ENCODE measurements at places on chromosomes 7 and 10.

DNA sequence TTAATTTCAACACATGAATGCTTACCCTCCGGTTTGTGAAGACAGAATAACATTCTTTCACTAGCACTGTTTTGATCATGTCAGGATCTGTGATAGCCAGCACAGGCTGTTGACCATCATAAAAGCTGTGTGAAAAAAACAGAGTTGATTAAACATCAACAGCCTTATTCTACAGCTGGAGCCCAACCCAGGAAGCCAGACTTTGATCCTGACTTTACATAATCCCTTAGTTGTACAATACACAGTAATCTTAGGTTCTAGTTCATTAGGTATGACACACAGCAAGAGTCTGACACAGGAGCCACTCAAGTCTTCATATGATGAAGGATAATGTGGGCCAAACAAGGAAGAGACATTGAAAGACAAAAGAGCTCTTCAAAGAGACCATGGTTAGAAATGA, 11.4 kb downstream of the CYP3A4 start:
- no peak for DNase-seq

DNA sequence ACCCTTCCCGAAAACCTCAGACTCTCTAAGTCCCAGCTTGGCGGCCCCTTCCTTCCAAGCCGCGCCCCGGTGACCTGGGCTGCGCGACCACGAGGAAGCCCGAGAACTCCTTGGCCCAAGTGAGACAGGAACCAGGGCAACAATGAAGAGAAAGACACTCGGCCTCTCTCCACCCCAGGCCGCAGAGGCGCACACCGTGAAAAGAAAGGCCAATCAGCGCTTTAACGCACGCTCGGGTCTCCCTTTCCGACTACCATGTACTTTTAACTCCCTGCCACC, 166.4 kb upstream of the PPP1R3A start:
- DNase-seq: no peak

DNA sequence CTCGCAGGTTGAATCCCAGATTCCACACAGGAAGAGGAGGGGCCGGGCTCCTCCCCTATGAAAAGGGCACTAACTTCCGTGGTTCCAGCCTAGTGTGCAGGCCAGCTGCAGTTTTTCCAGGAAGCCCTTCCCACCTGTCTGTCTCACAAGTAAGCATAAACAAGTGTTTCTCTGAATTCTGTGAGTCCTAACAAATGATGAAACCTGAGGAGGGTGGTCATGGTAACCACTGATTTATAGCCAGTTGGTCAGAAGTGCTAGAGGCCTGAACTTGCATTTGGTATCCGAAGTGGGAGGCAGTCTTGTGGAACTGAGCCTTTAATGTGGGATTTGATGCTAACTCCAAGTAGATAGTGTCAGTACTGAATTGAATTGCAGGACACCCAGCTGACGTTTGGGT, 54.7 kb upstream of the STEAP4 start:
- no peak for DNase-seq

DNA sequence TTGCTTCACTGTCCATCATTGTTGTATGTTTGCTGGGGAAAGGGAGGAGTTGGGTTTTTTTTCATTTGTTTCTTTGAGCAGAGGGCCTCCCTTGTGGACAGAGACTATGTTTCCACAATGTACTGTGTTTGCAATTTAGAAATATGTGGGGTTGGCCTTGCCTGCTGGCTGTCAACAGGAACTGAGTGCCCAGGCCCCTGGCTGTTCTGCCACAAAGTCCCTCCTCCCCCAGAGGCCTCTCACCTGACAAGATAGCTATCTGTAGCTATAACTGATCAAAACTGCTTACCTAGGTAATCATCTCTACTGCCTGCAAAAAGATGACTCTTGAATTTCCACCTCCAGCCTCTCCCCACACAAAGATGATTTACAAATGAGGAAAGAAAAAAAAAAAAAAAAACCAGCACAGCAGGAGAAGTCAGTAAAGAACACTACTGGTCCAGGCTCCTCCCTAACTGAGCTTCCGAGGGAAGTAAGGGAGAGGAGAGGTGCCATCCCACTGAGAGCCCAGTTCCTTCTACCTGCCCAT, 121.8 kb downstream of the SGMS1 start:
- DNase-seq: no peak

DNA sequence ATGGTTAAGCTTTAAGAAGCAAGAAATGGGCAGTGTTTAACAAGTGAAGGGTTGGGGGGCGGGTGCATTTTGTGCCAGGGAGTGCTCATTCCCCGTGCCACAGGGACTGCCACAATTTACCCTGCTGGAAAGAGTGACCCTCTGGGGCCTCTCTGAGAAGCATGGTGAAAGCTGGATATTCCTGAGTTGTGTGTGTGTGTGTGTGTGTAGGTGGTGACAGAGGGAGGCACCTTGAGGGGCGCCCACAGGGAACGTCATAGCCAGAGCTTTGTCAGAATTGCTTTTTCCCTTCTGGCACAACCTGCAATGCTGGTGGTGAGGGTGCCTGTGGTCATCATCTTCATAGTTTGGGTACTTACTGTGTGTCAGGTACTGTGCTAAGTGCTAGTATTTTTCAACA, 2.5 kb upstream of the WDR86 start:
- no peak for DNase-seq

GRCh38 chr7:29794959-29795629, 11.2 kb upstream of the WIPF3 start:
- no peak for DNase-seq

- DNase-seq: no peak
These were observed 87.5 kb downstream of the ANKRD7 start for GRCh38 chr7:118312051-118312450.

DNA sequence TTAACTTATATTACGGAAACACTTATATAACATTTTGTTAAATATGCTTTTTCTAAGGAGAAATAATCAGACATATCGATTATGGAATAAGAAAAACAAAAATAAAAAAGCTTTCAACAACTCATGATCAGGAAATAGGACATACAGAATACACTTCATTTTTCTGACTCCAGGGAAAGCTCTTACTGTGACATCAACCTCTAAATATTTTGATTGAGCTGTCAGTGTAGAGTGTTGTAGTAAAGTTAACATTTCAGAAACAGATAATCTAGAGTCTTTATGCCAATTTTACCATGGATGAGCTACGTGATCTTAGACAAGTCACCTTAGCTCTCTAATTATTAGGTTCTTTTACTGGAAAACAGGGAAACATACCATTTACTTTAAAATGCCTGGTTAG, 218.9 kb upstream of the SORCS1 start:
- no peak for DNase-seq

DNA sequence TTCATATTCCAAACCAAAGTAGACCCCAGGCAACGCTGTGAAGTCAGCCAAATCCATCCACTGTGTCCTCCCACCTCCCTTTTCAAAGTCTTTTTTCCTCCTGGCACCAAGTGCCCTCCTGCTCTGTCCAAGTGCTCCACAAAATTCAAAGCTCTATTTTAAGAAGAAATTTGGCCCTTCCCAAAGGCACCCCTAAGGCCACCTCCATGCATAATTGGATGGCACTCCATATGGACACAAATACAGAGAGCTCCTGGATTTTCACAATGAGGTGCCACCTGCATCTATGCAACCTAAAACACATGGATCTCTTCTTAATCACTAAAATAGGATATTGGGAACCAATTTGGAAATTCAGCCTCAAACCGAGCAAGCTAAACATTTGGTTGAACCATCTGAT, 121.6 kb downstream of the RELN start:
- no peak for DNase-seq

- no peak for DNase-seq
These were observed 65.7 kb upstream of the HABP2 start for GRCh38 chr10:113487154-113487553.

- no peak for DNase-seq
These were observed 72.1 kb upstream of the LRRC18 start for GRCh38 chr10:49011756-49012155.

DNA sequence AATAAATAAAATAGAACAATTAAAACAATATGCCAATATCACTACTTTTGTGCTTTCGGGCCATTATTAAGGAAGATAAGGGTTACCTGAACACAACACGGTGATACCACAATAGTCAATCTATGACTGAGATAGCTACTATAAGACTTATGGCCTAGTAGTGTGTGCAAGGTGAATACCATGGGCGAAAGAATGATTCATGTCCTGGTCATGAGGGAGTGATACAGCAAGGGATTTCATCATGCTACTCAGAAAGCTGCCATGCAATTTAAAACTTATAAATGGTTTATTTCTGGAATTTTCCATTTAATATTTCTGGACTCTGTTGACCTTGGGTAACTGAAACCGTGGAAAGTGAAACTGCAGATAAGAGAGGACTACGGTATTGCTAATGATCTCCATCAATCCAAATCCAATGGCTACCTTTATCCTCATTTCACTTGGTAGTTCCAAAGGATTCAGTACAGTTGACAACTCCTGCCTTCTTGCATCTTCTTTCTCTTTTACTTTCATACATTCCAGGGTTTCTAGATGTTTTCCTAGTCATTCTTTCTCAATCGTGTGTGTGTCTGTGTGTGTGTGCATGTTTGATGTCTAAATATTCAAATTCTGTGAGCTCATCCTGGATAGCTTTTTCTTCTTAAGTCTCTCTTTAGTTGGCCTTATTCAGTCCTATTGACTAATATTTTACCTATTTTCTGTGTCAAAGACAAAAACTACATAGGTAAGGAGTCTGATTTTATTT, 100.5 kb upstream of the MAGI2 start:
- no peak for DNase-seq

- no peak for DNase-seq
These were observed 130.1 kb downstream of the NEBL start for GRCh38 chr10:20767028-20767427.

GRCh38 chr7:70484255-70484654, 647.7 kb upstream of the GALNT17 start:
- DNase-seq: no peak

- DNase-seq: no peak
These were observed 181.2 kb downstream of the KCNMA1 start for GRCh38 chr10:77456414-77456813.

DNA sequence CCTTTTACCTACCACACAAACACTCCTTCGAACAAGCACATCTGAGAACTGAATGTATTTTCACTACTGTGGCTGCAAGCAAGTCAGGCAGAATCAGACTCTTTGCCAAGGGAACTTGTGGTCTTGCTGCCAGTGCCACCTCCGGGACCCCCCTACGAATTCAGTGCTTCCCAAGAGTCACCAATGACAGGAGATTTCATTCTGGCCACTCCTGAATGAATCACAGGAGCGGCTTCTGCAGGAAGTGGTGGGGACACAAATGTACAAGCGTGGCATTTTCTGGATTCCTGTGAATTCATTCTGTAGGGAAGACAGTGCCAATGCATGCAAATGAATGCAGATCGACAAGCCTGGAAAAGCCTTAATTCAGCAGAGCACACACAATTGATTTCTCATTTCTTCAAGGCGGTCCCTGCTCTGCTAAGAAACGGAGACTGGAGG, 161.2 kb downstream of the CAMK1D start:
- no peak for DNase-seq

- no peak for DNase-seq
These were observed 36.2 kb upstream of the PPIF start for GRCh38 chr10:79310911-79311573.

- DNase-seq: no peak
These were observed 118.2 kb upstream of the DPP6 start for GRCh38 chr7:153934048-153934447.

GRCh38 chr7:117929237-117929636, 56.0 kb upstream of the CTTNBP2 start:
- no peak for DNase-seq

DNA sequence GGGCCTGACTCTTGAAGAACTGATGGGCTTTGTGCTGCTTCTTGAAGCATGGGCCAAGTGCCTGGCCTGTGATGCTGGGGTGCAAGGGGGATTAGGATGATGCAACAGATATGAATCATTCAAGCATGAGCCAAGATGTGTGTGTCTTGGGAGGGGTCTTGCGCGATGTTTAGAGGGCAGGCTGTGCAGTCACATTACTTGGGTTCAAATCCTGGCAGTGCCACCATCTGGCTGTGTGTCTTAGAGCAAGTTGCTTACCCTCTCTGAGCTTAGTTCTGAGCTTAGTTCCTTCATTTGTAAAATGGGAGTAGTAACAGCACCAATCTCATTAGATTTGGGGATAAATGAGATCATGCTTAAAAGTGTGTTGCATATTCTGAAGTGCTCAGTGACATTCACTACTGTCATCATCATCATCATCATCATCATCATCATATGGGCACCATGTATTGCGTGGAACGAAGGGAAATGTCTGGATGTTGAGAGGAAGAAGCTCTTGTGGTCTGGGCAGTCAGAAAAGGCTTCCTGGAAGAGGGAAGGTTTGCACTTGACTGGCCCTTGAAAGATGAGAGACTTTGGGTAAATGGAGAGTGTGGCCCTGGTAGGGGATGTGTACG, 9.3 kb downstream of the UNC5B start:
- DNase-seq: no peak

Data from CD4-positive, alpha-beta T cell treated with Interleukin-15 for 1 hour (primary cell).